ENCODE measurements at places on chromosomes 2 and 18.

DNA sequence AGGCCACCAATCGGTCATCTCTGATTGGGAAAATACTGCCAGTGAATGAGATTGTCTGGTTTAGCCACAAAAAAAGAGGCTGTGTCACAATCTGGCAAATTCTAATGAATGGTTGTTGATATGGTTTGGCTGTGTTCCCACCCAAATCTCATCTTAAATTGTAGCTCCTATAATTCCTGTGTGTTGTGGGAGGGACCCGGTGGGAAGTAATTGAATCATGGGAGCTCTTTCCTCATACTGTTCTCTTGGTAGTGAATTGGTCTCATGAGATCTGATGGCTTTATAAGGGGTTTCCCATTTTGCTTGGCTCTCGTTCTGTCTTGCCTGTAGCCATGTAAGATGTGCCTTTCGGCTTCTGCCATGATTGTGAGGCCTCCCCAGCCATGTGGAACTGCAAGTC is 838.3 kb downstream of the SLC4A3 start:
- DNase-seq = no peak

- no peak for DNase-seq
Measured at GRCh38 chr18:23257686-23258565, 122.6 kb downstream of the CABLES1 start.

- no peak for DNase-seq
Measured at GRCh38 chr2:189870381-189871085, 86.3 kb downstream of the PMS1 start.

DNA sequence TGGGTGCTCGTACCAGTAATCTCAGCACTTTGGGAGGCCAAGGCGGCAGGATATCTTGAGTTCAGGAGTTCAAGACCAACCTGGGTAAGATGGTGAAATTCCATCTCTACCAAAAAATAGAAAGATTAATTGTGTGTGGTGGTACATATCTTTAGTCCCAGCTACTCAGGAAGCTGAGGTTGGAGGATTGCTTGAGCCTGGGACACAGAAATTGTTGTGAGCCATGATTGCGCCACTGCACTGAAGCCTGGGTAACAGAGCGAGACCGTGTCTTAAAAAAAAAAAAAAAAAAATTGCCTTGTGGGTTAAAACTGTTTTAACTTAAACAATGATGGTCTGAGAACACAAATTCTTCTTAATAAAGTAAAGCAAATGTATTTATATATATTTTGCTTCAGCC is 49.6 kb downstream of the ATP9B start:
- no peak for DNase-seq
